ENCODE measurements at places on chromosomes 6 and 20.

GRCh38 chr20:63115651-63116411 lies 100.1 kb downstream of the YTHDF1 start:
- H3K36me3 ChIP-seq, result no peaks in the 10 kb centered on the region
- DNase-seq, result no peak
- H3K27ac ChIP-seq, result no peak overlapping the region
- peaks cover 80% of the 10 kb centered on the region for H3K27me3 ChIP-seq
- no peak overlapping the region for H3K4me3 ChIP-seq
- no peaks in the 10 kb centered on the region for H3K4me1 ChIP-seq

- peaks cover 14% of the 10 kb centered on the region for H3K27me3 ChIP-seq
- H3K4me1 ChIP-seq, result peaks cover 6% of the 10 kb centered on the region
- H3K27ac ChIP-seq, result no peak overlapping the region
Measured at GRCh38 chr20:36122931-36123288, 31.6 kb upstream of the EPB41L1 start.

DNA sequence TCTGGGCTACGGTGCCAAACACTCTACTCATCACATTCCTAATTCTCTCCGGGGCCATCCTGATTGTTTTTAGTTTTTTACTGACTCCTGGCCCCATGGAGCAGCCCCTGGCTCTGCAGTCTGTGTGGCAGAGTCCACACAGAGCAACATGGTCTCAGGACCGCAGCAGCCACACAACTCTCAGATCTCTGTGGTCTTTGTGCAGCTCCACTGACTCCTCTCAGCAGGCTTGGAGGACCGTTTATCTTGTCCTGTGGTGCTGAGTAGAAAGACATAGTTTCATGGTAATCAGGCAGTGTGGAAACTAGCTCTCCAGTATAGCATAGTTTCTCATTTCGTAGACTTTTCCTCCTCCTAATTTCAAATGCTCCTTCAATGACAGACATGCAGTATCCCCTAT lies 168.4 kb downstream of the EDN1 start:
- no peak overlapping the region for H3K4me3 ChIP-seq
- DNase-seq, result peak; percentile 6
- no peaks in the 10 kb centered on the region for H3K27me3 ChIP-seq

GRCh38 chr6:46491628-46492547 lies 639 bp upstream of the RCAN2 start:
- peaks cover 67% of the 10 kb centered on the region for H3K27me3 ChIP-seq
- H3K4me1 ChIP-seq, result peaks cover 15% of the 10 kb centered on the region
- H3K27ac ChIP-seq, result no peak overlapping the region
- no peaks in the 10 kb centered on the region for H3K36me3 ChIP-seq

GRCh38 chr6:42704251-42704936 lies 18.0 kb downstream of the PRPH2 start:
- peaks cover 14% of the 10 kb centered on the region for H3K4me1 ChIP-seq
- H3K4me3 ChIP-seq, result no peak overlapping the region

GRCh38 chr6:107794771-107795170 lies 29.3 kb downstream of the SCML4 start:
- H3K4me1 ChIP-seq, result peaks cover 19% of the 10 kb centered on the region
- no peaks in the 10 kb centered on the region for H3K36me3 ChIP-seq
- no peak overlapping the region for H3K27ac ChIP-seq
- DNase-seq, result no peak

DNA sequence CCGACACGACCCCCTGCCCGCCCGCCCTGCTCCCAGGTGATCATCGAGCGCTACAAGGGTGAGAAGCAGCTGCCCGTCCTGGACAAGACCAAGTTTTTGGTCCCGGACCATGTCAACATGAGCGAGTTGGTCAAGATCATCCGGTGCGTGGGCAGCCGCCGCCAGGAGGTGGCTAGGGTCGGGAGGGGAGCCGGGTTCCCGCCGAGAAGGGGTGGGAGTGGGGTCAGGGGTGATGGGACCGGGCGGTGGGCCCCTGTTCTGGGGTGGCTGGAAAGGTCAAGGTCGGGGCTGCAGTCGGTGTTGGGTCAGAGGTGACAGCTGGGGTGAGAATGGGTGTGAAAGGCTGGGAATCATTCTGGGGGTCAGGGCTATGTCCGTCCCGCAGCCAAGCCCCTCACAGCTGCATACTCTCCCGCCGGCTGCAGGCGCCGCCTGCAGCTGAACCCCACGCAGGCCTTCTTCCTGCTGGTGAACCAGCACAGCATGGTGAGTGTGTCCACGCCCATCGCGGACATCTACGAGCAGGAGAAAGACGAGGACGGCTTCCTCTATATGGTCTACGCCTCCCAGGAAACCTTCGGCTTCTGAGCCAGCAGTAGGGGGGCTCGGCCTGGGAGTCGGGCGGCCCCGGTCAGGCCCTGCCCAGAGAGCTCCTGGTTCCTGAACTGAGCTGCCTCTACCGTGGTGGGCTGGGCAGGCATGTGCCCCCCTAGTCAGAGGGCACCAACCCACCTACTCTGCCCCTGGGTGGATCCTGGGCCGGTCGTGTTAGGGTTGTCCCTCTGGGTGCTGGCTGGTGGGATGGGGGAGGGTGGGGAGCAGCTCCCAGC lies 1.0 kb downstream of the MAP1LC3A start:
- peak overlapping the region; percentile 73 for H3K4me3 ChIP-seq
- no peak overlapping the region for H3K27ac ChIP-seq
- H3K36me3 ChIP-seq, result peaks cover 11% of the 10 kb centered on the region
- peaks cover 7% of the 10 kb centered on the region for H3K4me1 ChIP-seq
- H3K27me3 ChIP-seq, result peaks cover 25% of the 10 kb centered on the region

GRCh38 chr6:140736231-140736630 lies 1361.8 kb upstream of the CITED2 start:
- H3K27ac ChIP-seq, result no peak overlapping the region
- H3K36me3 ChIP-seq, result no peaks in the 10 kb centered on the region
- no peaks in the 10 kb centered on the region for H3K27me3 ChIP-seq
- no peaks in the 10 kb centered on the region for H3K4me1 ChIP-seq

GRCh38 chr6:30836431-30836866 lies 47.9 kb upstream of the DDR1 start:
- H3K4me1 ChIP-seq, result peaks cover 38% of the 10 kb centered on the region
- H3K27me3 ChIP-seq, result peaks cover 14% of the 10 kb centered on the region
- peak overlapping the region; percentile 42 for H3K27ac ChIP-seq
- H3K4me3 ChIP-seq, result no peak overlapping the region
- DNase-seq, result no peak
- H3K36me3 ChIP-seq, result no peaks in the 10 kb centered on the region

- DNase-seq, result no peak
- H3K4me1 ChIP-seq, result peaks cover 41% of the 10 kb centered on the region
- no peak overlapping the region for H3K27ac ChIP-seq
- peak overlapping the region; percentile 5 for H3K4me3 ChIP-seq
Measured at GRCh38 chr20:3674995-3675900, 6.6 kb downstream of the ADAM33 start.

DNA sequence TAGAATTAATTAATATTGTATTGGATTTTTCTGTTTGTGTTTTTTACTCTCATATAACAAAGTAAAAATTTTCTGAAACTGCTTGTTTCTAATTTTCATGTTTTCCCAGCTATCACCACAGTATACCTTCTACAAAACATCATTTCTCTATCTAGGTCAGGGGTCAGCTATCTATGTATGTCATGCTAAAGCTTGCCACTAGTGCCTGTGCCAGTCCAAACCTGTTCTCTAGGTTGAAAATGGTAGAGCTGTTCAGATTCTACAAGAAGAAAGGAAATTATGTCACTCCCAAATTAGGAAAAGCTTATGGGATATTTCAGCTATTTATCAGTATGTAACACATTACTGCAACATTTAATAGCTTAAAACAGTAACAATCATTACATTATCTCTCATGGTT lies 5.8 kb upstream of the ME1 start:
- peaks cover 9% of the 10 kb centered on the region for H3K4me1 ChIP-seq
- H3K36me3 ChIP-seq, result no peaks in the 10 kb centered on the region
- H3K27ac ChIP-seq, result no peak overlapping the region
- peaks cover 11% of the 10 kb centered on the region for H3K27me3 ChIP-seq
- H3K4me3 ChIP-seq, result no peak overlapping the region

- no peaks in the 10 kb centered on the region for H3K36me3 ChIP-seq
- H3K4me1 ChIP-seq, result peaks cover 44% of the 10 kb centered on the region
- peak overlapping the region; percentile 33 for H3K27ac ChIP-seq
- no peak overlapping the region for H3K4me3 ChIP-seq
Measured at GRCh38 chr6:107121266-107121665, 6.0 kb upstream of the BEND3 start.

DNA sequence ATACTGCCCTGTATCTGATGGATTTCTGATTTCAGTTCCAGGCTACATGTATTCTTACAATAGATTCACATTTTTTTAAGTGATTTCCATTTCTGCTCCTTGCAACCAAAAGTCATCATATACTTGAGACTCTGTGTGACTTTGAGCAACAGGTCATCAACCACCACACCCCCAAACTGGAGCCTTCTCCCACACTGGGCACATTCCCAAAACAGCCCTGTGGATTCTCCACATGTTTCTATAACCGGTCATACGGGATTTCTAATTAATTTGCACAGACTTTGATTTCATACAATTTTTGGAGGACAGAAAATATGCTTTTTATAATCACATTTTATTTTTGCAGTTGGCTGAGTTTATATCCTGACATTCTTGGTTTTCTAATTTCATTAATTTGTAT lies 317.2 kb upstream of the ID4 start:
- H3K4me1 ChIP-seq, result no peaks in the 10 kb centered on the region
- no peaks in the 10 kb centered on the region for H3K27me3 ChIP-seq
- no peak for DNase-seq
- peaks cover 8% of the 10 kb centered on the region for H3K36me3 ChIP-seq

GRCh38 chr20:44788706-44789456 lies 21.5 kb downstream of the RIMS4 start:
- peaks cover 6% of the 10 kb centered on the region for H3K27me3 ChIP-seq
- H3K36me3 ChIP-seq, result no peaks in the 10 kb centered on the region
- DNase-seq, result no peak
- no peaks in the 10 kb centered on the region for H3K4me1 ChIP-seq

DNA sequence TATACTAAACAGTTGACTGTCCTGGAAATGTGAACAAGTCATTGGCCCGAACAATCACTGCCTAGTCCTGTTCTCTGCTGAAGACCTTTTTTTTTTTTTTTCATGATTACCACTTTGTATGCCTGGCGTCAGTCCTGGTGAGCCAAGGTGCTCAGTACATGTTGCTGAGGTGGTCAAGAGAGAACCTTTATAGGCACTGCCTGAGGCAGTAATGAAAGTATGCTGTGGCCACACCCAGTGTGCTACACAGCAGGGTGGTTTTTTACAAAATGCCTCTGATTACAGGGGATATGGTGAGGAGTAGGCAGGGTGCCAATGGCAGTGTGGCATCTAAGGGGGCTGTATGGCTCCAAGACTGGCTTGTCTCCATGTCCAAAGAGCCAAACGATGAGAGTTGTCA lies 135.1 kb upstream of the ENPP5 start:
- no peak for DNase-seq
- H3K4me1 ChIP-seq, result no peaks in the 10 kb centered on the region
- H3K4me3 ChIP-seq, result no peak overlapping the region

- peaks cover 7% of the 10 kb centered on the region for H3K36me3 ChIP-seq
- H3K27ac ChIP-seq, result no peak overlapping the region
- H3K4me3 ChIP-seq, result no peak overlapping the region
- H3K27me3 ChIP-seq, result no peaks in the 10 kb centered on the region
- no peak for DNase-seq
Measured at GRCh38 chr20:30812739-30813411, 444.6 kb upstream of the DEFB115 start.
